Inflammatory macrophage treated with lipopolysaccharide for 4 hours (primary cell): ENCODE measurements at places on chromosomes 12 and 14.
A peak's percentile ranks its signal among the peaks of the same experiment; 100 is the strongest.

DNA sequence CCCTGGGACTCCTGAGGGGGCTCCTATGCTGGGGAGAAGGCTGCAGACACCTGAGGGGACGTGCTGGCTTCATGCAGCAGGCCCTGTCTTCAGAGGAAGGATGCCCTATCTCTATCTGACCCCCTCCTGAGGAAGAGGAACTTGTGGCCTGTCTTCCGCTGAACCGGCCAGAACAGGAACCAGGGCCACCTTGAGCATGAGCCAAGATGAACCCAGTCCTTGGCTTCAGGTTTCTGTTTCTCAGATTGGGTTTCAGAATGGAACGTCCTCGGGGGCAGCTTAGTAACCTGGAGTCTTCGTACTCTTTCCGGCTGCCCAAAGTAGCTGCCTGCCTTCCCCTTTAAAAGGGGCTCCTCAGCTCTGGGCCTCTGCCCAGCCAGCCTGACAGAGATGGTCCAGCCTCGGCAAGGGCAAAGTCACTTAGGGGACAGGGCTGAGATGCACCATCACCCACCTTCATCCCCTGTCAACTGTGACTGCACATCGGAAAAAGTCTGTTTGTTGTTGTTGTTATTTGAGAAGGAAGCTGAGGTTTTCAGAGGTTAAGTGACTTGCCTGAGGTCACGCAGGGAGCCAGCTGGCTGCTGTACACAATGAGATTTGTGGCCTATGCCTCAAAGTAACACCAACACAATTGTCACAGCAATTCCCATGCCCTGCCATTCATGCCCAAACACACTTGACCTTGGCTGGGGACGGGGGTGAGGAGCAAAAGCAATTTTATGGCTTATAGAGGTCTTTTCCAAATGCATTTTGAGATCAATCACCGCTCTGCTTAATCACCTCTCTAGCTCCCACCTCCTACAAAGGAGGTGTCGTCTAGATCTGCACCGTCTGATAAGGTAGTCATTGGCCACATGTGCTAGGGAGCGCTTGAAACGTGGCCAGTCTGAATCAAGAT lies 13.4 kb downstream of the ASB2 start:
- DNase-seq, result peak; percentile 71

- peak; percentile 51 for DNase-seq
These were observed 16.7 kb upstream of the CD163L1 start for GRCh38 chr12:7460375-7461259.

GRCh38 chr14:105878125-105878524 lies 351.7 kb downstream of the TMEM121 start:
- DNase-seq, result no peak

DNA sequence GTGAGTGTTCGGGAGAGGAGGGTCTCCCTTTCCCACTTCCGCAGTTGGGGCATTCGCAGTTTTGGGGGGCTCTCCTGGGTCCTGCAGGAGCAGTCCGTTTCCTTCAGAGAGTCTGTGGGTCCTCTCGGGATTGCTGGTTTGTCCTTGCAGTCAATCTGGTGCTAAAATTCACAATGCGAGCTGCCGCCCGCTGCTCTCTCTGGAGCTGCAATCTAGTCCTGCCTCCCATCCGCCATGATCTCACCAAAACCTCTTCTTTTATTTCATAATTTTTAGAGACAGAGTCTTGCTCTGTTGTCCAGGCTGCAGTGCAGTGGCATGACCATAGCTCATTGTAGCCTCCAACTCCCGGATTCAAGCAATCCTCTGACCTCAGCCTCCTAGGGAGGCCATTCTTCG lies 22.5 kb downstream of the RNFT2 start:
- no peak for DNase-seq

- DNase-seq, result no peak
These were observed 4.5 kb upstream of the HCAR3 start for GRCh38 chr12:122721057-122721545.
